ENCODE measurements at places on chromosomes 3 and 15. TPM values are rescaled to one million over a fixed set of nuclear protein-coding genes. Genes with fewer than 3 reads are reported as not detected.

The GPR87 gene
- total RNA-seq: not detected

The RYR3 gene
- 0.08 TPM for total RNA-seq

The IL17RD gene
- total RNA-seq: 2.1 TPM

The KBTBD12 gene
- total RNA-seq: 4.4 TPM

DNA sequence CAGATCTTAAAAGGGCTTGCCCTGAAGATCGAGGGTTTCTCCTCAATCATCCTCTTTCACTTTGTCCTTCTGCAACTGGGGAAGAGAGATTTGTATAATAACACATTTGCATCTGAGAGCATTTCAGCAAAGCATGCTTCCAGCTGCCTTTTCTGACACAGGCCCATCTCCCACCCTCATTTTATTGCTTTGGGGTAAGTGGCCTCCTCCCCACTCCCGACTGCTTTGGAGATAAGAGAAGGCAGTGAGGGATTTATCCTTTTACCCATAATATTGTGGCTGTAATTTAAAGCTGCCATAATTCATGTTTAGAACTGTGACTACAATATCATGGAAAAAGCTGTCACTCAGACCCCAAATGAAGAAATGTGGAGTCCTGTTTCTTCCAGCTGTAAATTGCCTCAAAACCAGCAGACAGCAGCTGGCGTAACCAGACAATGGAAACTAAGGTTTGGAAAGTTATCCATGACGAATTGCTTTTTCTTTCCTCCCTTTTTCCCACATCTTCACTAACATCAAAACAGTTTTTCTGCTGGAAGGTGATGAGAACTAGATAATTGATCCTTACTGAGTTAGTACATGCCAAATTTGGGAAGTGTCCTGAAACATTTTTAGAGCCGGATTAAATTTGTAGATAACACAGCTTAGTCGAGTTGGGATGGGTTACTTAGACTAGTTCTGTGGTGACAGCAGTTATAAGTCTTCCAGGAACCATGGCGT is 104.2 kb upstream of the PFN2 start:
- H3K27ac ChIP-seq: no peak overlapping the region
- DNase-seq: no peak
- H3K4me3 ChIP-seq: no peak overlapping the region
- no peaks in the 10 kb centered on the region for H3K36me3 ChIP-seq
- H3K4me1 ChIP-seq: peaks cover 10% of the 10 kb centered on the region

DNA sequence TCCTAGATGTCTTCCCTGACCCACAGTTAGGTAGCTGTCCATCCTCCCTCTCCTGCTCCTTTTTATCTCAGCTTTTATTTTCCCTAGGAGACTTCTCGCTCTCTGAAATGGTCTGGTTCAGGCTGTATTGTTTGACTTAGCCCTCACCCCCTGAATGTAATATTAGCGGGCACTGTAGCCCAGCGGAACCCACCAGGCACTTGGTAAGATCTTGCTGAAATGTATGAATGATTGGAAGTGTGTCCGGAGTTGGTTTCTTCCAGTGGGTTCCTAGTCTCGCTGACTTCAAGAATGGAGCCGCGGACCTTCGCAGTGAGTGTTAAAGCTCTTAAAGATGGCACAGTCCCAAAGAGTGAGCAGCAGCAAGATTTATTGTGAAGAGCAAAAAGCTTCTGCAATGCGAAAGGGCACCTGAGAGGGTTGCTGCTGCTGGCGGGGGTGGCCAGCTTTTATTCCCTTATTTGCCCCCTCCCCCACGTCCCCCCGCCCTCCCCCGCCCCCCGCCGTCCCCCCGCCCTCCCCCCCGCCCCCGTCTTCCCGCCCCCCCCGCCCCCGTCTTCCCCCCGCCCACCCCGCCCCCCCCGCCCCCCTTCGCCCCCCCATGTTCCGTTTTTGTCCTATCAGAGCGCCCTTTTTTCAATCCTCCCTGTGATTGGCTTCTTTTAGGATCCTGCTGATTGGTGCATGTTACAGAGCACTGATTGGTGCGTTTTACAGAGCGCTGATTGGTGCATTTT is 694 bp upstream of the EEFSEC start:
- no peak for DNase-seq
- H3K27me3 ChIP-seq: no peaks in the 10 kb centered on the region
- H3K27ac ChIP-seq: peak overlapping the region; percentile 92
- peak overlapping the region; percentile 79 for H3K4me3 ChIP-seq

DNA sequence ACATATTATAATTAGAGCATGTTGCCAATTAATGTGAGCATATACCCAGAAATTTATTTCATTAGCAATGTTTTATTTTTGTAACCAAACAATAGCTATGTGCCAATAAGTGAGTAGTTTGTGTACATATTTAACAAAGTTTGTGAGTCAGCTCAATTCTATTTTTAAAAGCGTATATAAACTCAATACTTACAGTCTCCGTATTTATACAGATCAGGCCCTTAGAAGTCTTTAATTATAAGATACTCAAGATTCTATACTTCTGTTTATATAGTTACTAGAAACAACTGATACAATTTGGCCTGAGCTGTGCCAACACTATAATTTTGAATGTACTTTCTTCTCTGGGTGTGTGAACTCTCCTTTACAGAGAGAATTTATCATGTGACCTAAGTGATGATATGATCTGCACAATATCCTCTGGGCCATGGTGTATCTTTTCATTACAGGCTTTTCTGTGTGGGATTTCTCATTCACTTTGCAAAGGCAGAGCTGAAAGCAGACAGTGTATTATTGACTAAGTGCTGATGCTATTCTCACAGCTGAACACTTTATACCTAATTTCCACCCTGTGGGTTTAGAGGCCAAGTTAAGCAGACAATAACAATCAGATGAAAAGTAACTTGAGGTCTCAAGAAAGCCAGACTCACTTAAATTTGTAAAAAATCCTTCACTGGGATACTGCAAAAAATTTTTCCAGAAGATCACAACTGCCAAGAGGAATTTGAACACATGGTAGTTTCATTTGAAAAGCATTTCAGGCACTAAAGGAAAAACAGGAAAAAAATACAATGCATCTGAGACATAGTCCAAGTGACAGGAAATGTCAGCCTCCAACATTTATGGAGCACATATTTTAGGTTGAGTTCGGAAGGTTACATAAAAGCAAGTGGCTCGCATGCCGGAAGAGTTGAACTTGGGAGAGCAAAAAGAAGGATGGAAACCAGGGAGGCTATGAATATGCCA is 277.9 kb upstream of the SEMA6D start:
- no peaks in the 10 kb centered on the region for H3K36me3 ChIP-seq
- no peak for DNase-seq
- no peaks in the 10 kb centered on the region for H3K27me3 ChIP-seq

- no peaks in the 10 kb centered on the region for H3K4me1 ChIP-seq
- no peak overlapping the region for H3K27ac ChIP-seq
- H3K27me3 ChIP-seq: no peaks in the 10 kb centered on the region
- H3K36me3 ChIP-seq: peaks cover 15% of the 10 kb centered on the region
Measured at GRCh38 chr3:113455446-113455845, 14.2 kb upstream of the CFAP44 start.

GRCh38 chr3:14634763-14635400 is 16.7 kb upstream of the CCDC174 start:
- no peaks in the 10 kb centered on the region for H3K27me3 ChIP-seq
- no peak overlapping the region for H3K4me3 ChIP-seq
- DNase-seq: no peak
- no peak overlapping the region for H3K27ac ChIP-seq
- H3K4me1 ChIP-seq: no peaks in the 10 kb centered on the region

- H3K27ac ChIP-seq: peak overlapping the region; percentile 28
- no peak for DNase-seq
- no peak overlapping the region for H3K4me3 ChIP-seq
- H3K27me3 ChIP-seq: no peaks in the 10 kb centered on the region
- H3K36me3 ChIP-seq: no peaks in the 10 kb centered on the region
- peaks cover 49% of the 10 kb centered on the region for H3K4me1 ChIP-seq
Measured at GRCh38 chr3:16289144-16289889, 24.3 kb downstream of the OXNAD1 start.

GRCh38 chr3:10762611-10763247 is 53.3 kb upstream of the SLC6A11 start:
- no peak overlapping the region for H3K4me3 ChIP-seq
- DNase-seq: no peak
- H3K4me1 ChIP-seq: no peaks in the 10 kb centered on the region
- no peaks in the 10 kb centered on the region for H3K27me3 ChIP-seq
- H3K36me3 ChIP-seq: no peaks in the 10 kb centered on the region

DNA sequence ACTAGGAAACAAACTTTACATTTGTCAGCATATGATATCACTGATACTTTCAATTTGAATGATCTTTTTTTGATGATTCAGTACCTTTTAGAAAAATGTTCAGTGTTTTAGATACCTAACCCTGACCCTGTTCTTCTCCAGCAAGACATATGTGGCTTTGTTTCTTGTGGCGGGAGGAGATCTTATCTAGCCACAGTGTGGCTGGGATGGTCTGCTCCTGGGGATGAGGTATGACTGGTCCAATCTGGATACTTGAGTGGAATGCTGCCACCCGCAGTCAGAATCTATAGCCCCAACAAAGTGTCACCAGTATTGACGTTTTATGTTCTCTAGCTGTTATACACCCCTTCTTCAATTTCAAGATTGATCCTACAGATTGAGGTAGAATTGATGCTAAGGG is 439.0 kb upstream of the GOLIM4 start:
- H3K27ac ChIP-seq: no peak overlapping the region
- DNase-seq: no peak
- H3K36me3 ChIP-seq: no peaks in the 10 kb centered on the region
- no peaks in the 10 kb centered on the region for H3K27me3 ChIP-seq

DNA sequence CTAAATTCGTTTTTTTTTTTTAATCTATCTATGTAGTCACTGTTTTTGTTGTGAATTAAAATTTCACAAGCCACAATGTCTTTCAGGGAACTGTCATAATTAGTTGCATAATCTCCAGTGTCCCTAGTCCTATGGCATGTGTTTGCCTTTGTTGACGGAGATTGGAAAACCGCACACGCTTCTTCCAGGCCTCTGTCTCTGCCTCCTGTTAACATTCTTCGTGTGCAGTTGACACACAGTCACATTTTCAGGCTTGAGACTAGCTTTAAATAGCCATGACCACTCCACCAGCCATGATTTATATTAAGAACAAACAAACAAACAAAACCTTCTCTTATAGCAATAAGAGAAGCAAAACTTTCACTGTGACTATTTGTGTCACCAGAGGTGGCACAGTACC is 139.8 kb downstream of the DUT start:
- no peaks in the 10 kb centered on the region for H3K27me3 ChIP-seq
- H3K27ac ChIP-seq: no peak overlapping the region
- H3K36me3 ChIP-seq: peaks cover 45% of the 10 kb centered on the region
- no peaks in the 10 kb centered on the region for H3K4me1 ChIP-seq
- DNase-seq: no peak
